Suppressor macrophage treated with lipopolysaccharide for 1 hour (primary cell): ENCODE measurements at places on chromosomes 12 and 14.

DNA sequence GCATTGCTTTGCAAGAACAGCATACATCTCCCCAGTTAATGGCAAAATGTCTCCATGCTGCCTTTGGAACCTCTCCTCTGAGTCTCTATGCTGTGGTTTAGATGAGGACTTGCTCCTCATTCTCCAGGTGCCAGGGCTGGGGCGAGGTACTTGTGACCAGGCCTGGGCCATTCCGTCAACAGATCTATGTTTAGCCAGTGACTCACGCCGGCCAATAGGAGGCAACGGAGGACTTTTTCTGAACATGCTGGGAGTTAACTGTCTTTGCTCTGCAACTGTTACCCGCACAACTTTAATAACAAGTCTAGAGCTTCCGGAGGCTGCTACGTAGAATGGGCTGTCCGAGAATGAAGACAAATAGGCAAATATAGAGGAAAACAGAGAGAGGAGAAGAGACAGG lies 214.2 kb downstream of the GLT1D1 start:
- DNase-seq, result no peak

GRCh38 chr12:4947253-4947652 lies 37.5 kb downstream of the KCNA1 start:
- no peak for DNase-seq

DNA sequence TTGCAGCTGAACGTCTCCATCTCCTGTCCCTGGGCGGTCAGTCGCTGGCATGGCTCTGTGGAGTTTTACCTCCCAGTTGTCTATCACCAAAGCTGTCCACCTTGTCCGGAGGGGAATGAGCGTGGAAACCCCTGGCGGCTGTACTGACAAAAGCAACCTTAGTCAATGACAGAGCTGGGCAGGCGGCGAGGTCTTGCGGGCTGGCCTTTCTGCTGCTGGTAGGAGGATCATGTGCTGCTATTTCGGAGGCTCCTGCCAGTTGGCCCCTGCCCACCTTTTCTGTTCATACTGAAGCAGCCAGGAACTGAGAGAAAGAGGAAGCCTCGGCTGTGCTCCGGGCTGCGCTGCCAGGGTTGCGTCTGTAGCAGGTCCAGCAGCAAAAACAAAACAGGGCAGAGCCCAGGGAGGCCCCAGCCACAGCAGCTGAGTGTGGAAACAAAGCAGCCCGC lies 57.7 kb downstream of the HMGA2 start:
- peak; percentile 69 for DNase-seq

GRCh38 chr12:70744178-70744577 lies 106.9 kb upstream of the PTPRB start:
- no peak for DNase-seq

- DNase-seq, result peak; percentile 65
Measured at GRCh38 chr14:72535485-72535884, 358.4 kb downstream of the DPF3 start.

DNA sequence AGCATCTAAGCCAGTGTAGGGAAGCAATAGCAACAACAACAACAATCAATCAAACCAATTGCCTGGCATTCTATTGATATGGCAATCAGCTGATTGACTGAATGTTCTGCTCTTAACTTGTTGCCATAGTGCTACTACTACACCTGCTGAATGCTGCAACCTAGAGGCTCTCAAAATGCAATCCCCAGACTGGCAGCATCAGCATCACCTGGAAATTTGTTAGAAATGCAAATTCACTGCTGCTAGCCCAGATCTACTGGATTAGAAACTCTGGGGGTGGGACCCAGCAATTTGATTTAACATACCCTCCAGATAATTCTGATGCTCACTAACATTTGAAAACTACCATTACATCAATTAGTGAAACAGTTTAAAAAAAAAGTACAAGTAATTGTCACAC lies 363.6 kb downstream of the SNAPC1 start:
- DNase-seq, result no peak
